K562 (cell line): ENCODE measurements at places on chromosomes 2 and 18. TPM values are rescaled to one million over a fixed set of nuclear protein-coding genes. Genes with fewer than 3 reads are reported as not detected.

DNA sequence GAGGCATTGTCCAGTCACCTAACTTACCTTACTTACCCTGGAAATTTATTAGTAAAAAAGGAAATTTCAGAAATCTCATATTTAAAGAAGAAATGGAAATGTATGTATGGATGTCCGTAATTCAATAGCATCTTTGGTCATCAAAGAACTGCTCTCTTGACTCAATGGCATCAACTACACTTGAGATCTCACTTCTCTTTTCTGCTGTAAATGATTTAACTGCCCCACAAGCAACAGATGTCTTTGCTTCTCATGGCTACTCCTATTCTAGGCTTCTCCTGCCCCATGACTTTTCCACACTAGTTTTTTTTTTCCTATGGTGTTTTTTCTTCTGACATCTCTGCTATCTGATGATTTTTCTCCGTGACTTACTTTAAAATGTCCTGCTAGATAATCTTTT lies 34.0 kb upstream of the ERMN start:
- no peak for DNase-seq
- no peaks in the 10 kb centered on the region for H3K27me3 ChIP-seq
- H3K36me3 ChIP-seq, result no peaks in the 10 kb centered on the region

DNA sequence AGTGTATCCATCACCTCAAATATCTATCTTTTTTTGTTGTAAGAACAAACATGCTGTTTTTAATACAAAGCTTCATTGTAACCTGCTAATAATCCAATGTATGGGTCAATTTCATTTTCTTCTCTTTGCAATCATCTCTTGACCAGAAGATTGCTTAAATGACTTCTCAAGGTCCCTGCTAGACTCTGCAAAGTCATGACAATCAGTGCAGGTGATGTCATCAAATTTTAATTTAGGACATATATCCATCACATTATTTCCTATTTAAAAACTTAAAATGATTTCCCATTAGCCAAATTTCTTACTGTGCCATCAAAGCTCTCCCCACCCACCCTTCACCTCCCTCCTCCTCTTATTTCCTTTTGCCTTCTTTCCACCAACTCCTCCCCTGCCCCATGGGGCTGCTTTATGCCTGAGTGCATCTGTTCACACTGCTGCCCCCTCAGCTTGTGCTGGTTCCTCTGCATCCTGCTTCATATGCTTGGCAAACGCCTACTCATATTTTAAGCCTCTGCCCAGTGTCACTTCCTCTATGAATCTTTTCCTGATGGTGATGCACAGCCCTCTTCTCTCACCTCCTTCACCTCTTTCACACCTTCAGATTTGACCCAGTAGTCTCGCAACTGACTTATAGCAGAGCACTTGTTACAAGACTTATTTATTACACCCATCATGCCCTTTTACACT lies 20.3 kb downstream of the PLEK start:
- peaks cover 15% of the 10 kb centered on the region; the same call in 2 of the 3 replicates for H3K4me1 ChIP-seq
- DNase-seq, result no peak
- H3K36me3 ChIP-seq, result no peaks in the 10 kb centered on the region

DNA sequence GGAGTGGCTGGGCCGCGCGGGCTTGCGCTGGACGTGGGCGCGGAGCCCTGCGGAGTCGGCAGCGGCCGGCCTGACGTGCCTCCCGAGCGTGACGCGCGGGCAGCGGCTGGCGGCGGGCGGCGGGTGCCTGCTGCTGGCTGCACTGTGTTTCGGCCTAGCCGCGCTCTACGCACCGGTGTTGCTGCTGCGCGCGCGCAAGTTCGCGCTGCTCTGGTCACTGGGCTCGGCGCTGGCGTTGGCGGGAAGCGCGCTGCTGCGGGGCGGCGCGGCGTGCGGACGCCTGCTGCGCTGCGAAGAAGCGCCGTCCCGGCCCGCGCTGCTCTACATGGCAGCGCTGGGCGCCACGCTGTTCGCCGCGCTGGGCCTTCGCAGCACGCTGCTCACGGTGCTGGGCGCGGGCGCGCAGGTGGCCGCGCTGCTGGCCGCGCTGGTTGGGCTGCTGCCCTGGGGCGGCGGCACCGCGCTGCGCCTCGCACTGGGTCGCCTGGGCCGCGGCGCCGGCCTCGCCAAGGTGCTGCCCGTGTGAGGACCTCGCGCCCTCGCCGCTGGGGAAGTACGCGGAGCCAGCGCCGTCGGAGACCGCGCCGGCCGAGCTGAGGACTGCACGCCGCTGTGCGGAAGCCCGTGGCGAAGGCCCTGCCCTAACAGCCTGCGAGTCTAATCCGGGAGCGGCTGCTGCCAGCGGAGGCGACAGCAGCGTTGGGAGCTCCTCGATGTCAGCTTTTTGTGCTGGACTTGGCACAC lies 526 bp downstream of the SFT2D3 start:
- H3K4me1 ChIP-seq, result peaks cover 18% of the 10 kb centered on the region
- DNase-seq, result peak; percentile 68
- peaks cover 41% of the 10 kb centered on the region for H3K36me3 ChIP-seq
- H3K27me3 ChIP-seq, result no peaks in the 10 kb centered on the region

DNA sequence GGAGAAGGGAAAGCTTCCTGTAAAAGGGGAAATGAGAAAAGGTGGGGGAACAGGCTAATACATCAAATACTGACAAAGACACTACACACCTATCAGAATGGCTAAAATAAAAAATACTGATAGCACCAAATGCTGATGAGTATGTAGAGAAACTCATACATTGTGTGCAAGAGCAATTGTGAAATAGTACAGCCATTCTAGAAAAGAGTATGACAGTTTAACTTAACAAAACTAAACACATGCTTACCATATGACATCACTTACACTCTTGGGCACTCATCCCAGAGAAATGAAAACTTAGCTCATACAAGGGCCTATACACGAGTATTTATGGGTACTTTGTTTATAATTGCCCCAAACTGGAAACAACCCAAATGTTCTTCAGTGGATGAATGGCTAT lies 53.4 kb downstream of the ZNF638 start:
- no peak for DNase-seq
- peaks cover 84% of the 10 kb centered on the region for H3K36me3 ChIP-seq
- no peak overlapping the region for H3K4me3 ChIP-seq

GRCh38 chr18:58100154-58100553 lies 56.1 kb downstream of the NEDD4L start:
- H3K36me3 ChIP-seq, result no peaks in the 10 kb centered on the region
- H3K4me3 ChIP-seq, result no peak overlapping the region
- H3K27ac ChIP-seq, result no peak overlapping the region
- H3K27me3 ChIP-seq, result no peaks in the 10 kb centered on the region
- H3K4me1 ChIP-seq, result peaks cover 9% of the 10 kb centered on the region; the same call in 2 of the 3 replicates
- no peak for DNase-seq

DNA sequence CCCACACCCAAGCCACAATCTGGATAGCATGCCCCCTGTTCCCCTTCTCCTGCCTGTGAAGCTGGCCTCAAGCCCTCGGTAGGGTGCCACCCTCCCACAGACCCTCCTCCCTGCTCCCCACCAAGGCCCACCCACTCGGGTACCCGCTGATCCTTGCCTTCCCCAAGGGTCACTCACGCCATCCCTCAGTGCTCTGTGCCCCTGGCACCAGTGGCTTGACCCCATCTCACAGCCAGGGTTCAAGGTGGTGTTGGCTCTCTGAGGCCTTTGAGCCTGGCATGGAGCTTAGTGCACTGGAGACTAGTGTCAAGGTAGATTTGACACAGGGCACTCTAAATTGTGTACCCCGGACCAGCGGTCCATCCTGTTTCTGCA lies 11.9 kb downstream of the ADRA2B start:
- H3K4me3 ChIP-seq, result no peak overlapping the region
- H3K27ac ChIP-seq, result no peak overlapping the region
- DNase-seq, result no peak
- H3K27me3 ChIP-seq, result no peaks in the 10 kb centered on the region; the same call in 2 of the 3 replicates

GRCh38 chr2:195049372-195050031 lies 607.5 kb upstream of the SLC39A10 start:
- DNase-seq, result no peak
- no peak overlapping the region for H3K27ac ChIP-seq
- no peak overlapping the region for H3K4me3 ChIP-seq
- no peaks in the 10 kb centered on the region for H3K36me3 ChIP-seq

DNA sequence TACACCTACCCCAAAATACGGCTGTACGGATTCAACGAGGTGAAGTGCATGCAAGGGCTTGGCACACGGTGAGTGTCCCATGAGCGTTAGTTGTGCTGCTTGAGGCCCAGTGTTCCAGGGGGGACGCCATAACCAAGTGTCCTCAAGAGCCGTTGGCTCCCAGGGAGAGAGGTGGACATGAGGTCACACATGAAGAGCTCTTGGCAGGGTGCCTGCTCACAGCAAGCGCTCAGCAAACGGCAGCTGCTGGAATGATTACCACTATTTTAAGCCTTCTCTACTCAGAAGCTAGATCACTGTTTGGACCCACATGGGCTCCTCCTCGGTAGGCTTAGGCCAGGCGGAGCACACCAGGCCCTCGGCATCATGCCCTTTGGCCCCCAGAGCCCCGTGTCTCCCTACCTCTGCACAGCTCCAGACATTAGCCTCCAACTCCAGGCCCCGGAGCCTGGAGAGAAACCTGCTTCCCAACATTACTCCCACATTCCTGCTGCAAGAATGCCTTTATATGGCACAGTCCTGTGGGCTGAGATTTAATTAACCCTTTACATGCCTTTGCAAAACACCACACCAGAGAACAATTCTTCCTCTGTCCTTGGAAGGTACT lies 68.4 kb upstream of the PPP1CB start:
- H3K4me3 ChIP-seq, result no peak overlapping the region
- H3K27me3 ChIP-seq, result no peaks in the 10 kb centered on the region
- H3K4me1 ChIP-seq, result peaks cover 23% of the 10 kb centered on the region
- H3K36me3 ChIP-seq, result no peaks in the 10 kb centered on the region
- H3K27ac ChIP-seq, result peak overlapping the region; percentile 53

DNA sequence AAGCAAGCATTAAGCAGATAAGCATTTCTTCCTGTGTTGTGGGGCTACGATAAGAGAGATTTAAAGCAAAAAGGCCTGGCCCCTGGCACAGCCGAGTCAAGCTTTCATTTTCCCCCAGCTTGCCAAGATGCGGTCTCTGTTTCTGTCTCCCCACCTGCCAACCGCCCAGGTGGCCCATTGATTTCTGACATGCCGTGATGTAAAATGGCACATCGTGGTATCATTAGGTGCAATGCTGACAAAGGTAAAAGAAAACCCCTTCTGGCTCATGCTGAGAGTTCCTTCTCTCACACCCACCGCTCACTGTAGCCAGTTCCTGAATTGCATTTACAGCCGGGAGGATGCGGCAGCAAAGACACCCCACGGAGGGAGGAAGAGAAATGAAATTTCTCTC lies 62.8 kb downstream of the BOD1L2 start:
- no peak for DNase-seq
- H3K27ac ChIP-seq, result no peak overlapping the region
- no peaks in the 10 kb centered on the region for H3K36me3 ChIP-seq
- no peaks in the 10 kb centered on the region for H3K27me3 ChIP-seq

- DNase-seq, result peak; percentile 76
- H3K27ac ChIP-seq, result peak overlapping the region; percentile 64
- H3K4me3 ChIP-seq, result peak overlapping the region; percentile 12; the same call in 1 of the 2 replicates
- no peaks in the 10 kb centered on the region for H3K27me3 ChIP-seq
These were observed 52.5 kb upstream of the MCFD2 start for GRCh38 chr2:46967990-46968647.

DNA sequence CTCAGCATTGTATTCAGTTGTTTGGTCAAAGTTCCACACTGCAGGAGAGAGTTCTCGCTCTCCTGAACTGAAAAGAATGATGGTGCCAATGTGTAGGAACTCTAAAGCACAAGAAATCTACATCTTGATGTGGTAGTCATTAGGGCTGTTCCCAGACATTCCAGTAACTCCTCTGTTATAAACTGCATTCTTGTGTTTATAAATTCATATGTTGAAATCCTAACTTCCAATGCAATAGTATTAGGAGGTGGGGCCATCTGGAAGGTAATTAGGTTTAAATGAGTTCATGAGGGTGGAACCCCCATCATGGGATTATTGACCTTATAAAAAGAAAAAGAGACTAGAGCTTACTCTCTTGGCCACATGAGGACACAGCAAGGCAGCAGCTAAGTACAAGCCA lies 239.6 kb downstream of the CDH20 start:
- H3K4me1 ChIP-seq, result no peaks in the 10 kb centered on the region
- H3K4me3 ChIP-seq, result no peak overlapping the region
- no peaks in the 10 kb centered on the region for H3K36me3 ChIP-seq
- H3K27me3 ChIP-seq, result no peaks in the 10 kb centered on the region

DNA sequence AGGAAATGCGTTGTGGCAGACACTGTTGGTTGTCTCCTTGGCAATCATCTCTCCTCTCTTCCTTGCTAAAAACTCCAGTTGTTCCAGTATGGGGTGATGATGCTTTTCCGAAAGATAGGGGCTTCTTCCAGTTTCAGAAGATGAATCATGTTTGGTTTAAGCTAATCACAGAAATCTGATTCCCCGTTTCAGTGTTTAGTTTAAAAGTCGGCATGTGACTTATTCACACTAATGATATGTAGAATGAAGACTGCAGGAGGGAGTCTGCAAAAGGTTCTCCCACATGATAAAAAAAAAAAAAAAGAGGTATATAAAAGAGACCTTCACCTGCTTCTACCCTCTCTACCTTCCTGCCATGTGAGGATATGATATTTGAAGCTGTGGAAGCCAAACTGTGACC lies 239.0 kb upstream of the SIX2 start:
- H3K4me1 ChIP-seq, result no peaks in the 10 kb centered on the region
- DNase-seq, result no peak
- H3K27ac ChIP-seq, result no peak overlapping the region
- no peaks in the 10 kb centered on the region for H3K36me3 ChIP-seq

GRCh38 chr2:209663139-209663538 lies 108.5 kb upstream of the UNC80 start:
- no peaks in the 10 kb centered on the region for H3K4me1 ChIP-seq
- no peaks in the 10 kb centered on the region for H3K27me3 ChIP-seq
- no peak overlapping the region for H3K4me3 ChIP-seq
- no peaks in the 10 kb centered on the region for H3K36me3 ChIP-seq
- no peak overlapping the region for H3K27ac ChIP-seq

DNA sequence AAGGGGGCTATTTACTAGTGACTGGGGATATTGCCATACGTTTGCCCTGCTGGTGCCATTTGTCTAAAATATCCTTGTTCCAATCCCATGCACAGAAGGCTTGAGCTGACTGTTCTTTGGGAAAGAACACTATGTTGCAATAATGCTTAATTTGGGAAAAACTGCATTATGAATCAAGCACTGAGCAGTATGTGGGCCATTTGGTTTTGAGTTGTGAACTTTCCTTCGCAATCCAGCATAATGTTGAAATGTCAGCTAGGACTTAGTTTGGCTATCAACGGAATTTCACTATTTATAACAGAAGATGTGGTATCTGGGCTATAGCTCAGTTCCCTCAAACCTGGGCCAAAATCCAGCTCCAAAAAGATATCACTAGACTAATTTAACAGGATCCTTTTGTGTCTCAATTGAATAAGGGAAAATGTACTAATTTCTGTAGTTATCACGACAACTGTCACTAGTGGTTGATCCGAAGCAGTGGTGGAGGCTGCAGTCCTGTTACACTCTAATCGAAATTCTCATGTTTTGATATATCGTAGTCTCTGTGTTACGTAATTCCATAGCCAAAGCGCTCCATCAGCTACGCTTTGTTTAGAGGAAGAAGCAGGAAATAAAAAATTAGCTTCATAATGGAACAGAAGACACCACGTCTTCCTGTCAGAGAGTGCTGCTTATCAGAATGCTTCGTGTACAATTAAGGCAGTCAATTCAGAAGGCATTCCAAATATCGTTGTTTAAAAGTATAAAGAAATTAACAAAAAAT lies 686.8 kb upstream of the SALL3 start:
- no peak overlapping the region for H3K4me3 ChIP-seq
- H3K27ac ChIP-seq, result no peak overlapping the region
- DNase-seq, result no peak
- no peaks in the 10 kb centered on the region for H3K27me3 ChIP-seq
- H3K36me3 ChIP-seq, result no peaks in the 10 kb centered on the region
- H3K4me1 ChIP-seq, result no peaks in the 10 kb centered on the region

UNC80 gene
- 0.11 TPM in 1 of 2 replicates, not detected in the other for total RNA-seq

TMEM247 gene
- total RNA-seq, result 4.7 and 4.9 TPM in 2 replicates

VSNL1 gene
- total RNA-seq, result not detected in 2 replicates

SRD5A2 gene
- total RNA-seq, result not detected in 2 replicates

MFF gene
- 47.0 and 49.4 TPM in 2 replicates for total RNA-seq

POTEI gene
- total RNA-seq, result 3.7 and 3.9 TPM in 2 replicates

PKDCC gene
- total RNA-seq, result 1.3 and 1.5 TPM in 2 replicates
